ENCODE measurements at places on chromosomes 5 and 9. TPM values are rescaled to one million over a fixed set of nuclear protein-coding genes. Genes with fewer than 3 reads are reported as not detected.

The SLC4A9 gene
- total RNA-seq = not detected

The GABRA1 gene
- total RNA-seq = not detected

The FOXD4L3 gene
- total RNA-seq = not detected

The ZDHHC11B gene
- 3.0 TPM for total RNA-seq

The TSSK1B gene
- total RNA-seq = 0.16 TPM

The ENC1 gene
- 135 TPM for total RNA-seq

DNA sequence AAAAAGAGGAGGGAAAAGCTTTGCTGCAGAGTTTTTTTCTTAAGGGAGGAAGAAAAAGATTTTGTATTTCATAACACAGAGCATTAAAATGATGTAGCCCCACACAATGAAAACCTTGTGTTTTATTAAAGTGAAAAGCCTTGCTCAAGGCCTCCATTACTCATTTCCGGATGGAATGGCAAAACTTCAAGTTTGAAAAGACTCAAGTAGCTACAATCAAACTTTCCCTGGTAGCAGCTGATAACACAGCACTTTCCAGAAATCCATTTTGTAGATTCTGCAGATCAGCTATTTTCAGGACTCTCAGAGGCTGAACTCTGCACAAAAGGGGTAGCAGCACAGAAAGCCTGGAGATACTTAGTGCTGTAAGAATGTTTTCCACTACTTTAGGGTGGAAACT is 374.8 kb downstream of the NFIB start:
- no peak for DNase-seq

DNA sequence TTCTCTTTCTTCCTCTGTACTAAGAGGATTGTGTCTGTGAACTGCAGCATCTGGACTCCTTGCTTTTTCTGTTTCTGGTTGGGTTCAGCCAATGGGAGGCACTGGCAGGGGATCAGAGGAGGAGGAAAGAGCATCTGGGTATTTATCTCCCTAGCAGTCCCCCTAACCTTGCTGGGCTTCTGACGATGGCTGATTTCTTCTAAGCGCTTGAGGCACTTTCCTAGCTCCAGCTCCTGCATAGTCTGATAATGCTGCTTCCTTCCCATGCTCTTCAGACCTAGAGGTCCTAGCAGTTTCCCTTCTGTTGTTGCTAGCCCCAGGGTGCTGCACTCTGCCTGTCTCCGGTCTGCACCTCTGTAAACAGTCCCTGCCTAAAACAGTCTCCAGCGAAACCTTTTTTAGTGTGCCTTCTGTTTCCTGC is 225.1 kb downstream of the PDZD2 start:
- DNase-seq = no peak

- no peak for DNase-seq
Observed at GRCh38 chr5:43616535-43616934, 13.6 kb downstream of the NNT start.

- no peak for DNase-seq
Observed at GRCh38 chr5:38718771-38719391, 126.9 kb upstream of the OSMR start.

- no peak for DNase-seq
Observed at GRCh38 chr5:64838376-64838775, 69.6 kb downstream of the CWC27 start.

- no peak for DNase-seq
Observed at GRCh38 chr5:91293131-91293530, 90.0 kb downstream of the ARRDC3 start.

DNA sequence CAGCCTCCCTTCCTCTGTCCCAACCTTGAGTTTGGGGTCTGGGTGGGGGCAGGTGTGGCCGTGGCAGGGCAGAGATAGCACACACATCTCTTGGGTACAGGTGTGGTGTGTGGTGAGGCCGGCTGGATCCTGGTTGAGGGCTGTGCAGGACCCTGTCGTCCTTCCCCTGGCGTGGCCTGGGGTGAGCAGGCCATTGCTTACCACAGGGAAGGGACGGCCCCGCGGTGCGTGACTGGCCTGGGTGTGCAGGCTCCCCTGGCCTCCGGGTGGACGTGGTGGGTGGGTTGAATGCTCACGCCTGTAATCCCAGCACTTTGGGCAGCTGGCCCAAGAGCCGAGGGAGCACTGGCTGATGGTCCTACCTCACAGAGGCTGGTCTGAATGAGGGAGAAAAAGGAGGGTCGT is 1.2 kb downstream of the ARRDC1 start:
- no peak for DNase-seq

DNA sequence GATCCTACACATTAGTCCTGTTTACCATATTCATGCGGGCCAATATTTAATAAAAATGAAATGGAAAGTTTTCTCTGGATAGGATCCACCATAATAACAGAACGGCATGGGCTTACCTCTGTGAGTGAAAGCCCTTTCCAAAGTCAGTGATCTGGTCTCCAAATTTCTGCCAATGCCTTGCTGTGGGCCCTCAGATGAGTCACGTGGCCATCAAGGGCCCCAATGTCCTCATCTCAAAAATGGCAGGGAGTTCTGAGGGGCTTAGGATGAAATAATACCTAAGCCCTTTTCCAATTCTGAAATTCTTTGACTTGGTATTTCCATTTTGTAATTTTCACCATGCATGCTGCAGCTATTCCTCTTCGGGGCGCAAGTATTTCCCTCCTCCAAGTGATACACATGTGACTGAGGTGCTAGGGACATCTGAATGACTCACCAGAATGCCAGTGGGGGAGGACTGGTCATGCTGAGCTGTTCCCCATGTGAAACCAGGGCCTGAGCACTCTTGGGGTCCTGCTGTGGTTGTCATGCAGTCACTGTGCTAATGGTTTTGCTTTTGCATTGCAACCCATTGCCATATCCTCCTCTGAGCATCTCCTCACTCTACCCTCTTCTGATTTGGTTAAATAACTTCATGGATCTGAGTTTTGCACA is 35.0 kb downstream of the ITK start:
- no peak for DNase-seq

GRCh38 chr9:69178583-69179011 is 4.5 kb downstream of the TJP2 start:
- DNase-seq = no peak

GRCh38 chr9:17789316-17789715 is 210.4 kb downstream of the SH3GL2 start:
- no peak for DNase-seq

GRCh38 chr9:35856882-35857281 is 13.3 kb downstream of the OR13J1 start:
- no peak for DNase-seq

DNA sequence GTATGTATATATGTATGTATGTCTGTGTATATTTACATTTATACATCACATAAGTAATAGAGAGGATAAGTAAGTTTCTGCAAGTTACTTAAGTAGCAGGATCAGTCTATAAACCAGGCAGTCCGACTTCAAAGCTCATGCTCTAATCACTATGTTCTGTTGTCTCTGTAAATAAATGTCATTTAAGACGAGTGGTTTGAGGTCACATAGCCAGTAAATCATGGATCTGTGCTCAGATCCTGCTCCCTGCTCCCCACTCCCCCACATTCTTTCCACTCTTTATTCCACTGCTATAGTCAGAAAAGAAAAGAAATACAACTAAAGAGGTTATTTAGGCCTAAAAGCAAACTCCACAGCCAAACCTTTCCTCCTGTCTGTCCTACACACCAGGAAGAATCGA is 90.4 kb downstream of the SERINC5 start:
- DNase-seq = no peak

All from neural crest cell (in vitro differentiated cells).